Dermis blood vessel endothelial cell (primary cell): ENCODE measurements at places on chromosomes 5 and 9. TPM values are rescaled to one million over a fixed set of nuclear protein-coding genes. Genes with fewer than 3 reads are reported as not detected.
A peak's percentile ranks its signal among the peaks of the same experiment; 100 is the strongest.

Gene NLN
- total RNA-seq = 40.2 and 78.3 TPM in 2 replicates

Gene HAVCR2
- under 0.01 and 0.09 TPM in 2 replicates for total RNA-seq

- DNase-seq = no peak
These were observed 13.0 kb downstream of the SEMA6A start for GRCh38 chr5:116561658-116562057.

DNA sequence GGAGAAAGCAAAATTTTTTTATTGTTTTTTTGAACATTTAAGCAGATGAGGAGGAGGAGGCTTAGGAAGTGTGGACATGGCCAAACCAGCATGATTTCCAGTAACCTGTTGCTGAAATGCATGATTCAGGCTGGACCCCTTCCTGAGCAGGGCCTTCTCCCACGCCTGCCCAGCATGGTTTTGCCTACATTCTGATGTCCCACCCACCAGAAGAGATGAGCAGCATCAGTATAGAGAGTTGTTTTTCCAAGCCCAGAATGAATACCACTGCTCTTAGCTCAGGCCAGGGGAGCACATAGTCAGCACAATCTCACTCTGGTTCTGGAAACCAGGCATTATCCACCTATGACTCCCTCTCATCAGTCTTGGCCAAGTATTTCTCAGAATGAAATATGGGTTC, 90.1 kb downstream of the PAPPA start:
- no peak for DNase-seq

DNA sequence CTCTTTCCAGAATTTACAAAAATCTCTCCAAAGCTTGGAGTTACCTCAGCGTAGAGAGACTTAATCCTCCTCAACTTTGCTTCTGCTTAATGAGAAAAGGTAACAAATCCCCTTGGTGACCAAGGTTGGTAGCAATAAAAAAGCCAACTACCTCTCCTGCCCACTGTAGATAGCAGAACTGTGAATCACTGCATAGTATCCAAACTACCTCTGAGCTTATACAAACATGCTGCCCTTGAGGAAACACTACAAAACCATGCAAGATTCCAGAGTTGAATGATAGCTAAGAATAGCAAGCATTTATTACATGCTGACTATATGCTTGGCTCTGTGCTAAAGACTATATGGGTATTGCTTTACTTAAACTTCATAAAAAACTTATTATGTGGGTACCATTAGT, 2.8 kb upstream of the ADAMTS12 start:
- no peak for DNase-seq

Gene DIRAS2
- total RNA-seq = 0.34 and 1.0 TPM in 2 replicates

DNA sequence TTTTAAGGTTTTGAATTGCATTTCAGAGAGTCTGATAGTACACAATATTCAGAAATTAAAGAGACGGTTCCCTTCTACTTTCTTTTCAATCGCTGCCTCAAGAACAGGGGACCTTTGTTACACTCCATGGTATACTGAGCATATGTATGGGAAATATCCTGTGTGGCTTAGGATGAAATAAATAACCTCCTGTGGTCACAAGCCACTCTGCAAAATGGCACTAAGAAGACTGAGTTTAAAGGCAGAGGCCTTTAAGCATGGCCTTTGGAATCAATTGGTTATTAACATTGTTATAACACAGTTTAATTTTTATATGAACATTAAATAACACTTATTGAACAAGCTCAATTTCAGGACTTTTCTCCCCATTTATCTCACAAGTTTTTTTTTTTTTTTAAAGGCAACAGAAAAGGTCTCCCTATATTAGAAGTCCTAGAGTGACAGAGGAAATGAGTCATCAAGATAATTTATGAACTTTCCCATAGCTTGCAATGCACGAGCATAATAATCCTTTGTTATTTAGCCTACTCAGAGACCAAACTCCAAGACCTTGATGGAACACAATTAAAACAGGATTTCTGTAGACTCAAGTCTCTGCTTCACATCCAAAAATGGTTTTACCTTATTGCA, 341.9 kb downstream of the TMEM167A start:
- DNase-seq = peak; percentile 38

Gene OBP2B
- total RNA-seq = not detected in 2 replicates

Gene PCDHB4
- total RNA-seq = 0.17 and 0.19 TPM in 2 replicates

- DNase-seq = no peak
These were observed 135.0 kb upstream of the SMARCA2 start for GRCh38 chr9:1880038-1880565.

GRCh38 chr9:22045423-22045822, 36.3 kb upstream of the CDKN2B start:
- peak; percentile 30 for DNase-seq

DNA sequence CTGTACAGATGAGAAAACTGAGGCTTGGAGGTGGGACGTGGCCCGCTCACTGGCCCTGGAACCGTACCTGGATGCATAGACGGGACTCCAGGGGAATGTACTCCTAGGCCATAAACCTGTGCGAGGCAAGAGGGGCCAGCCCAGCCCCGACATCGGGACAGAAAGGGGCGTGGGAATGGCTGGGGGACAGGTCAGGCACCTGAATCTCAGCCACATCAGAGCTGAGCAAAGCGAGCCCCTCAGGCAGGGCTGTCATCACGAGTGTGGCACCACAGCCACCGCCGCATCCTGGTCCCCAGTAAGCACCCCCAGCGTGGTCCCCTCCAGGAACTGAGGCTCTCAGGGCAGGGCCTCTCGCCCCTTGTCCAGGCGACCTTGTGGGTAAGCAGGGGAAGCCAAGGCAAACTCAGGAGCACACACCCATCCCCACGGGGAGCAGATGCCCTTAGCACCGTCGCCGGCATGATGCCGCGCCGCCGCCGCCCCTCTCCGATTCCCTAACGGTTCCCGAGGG, 16.5 kb downstream of the NACC2 start:
- no peak for DNase-seq

DNA sequence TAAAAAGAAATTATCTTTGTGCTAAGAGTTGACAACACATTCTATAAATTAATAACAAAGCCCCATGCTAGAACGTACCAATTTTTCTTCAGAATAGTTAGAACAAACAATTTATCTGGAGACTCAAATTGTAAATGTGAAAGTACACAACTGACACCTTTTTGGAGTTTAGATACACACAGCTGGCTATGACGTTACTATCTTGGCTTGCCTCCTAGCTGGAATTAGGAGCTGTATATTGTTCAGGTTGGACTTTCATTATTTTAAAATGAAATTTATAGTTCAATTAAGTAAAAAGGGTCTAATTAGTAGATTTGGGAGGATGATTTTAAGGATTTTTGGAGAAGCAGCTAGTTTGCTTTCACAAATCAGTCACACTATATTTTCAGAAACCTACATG, 393.9 kb upstream of the RIOK2 start:
- DNase-seq = no peak

Gene FOXD4L4
- total RNA-seq = 0.09 and 0.17 TPM in 2 replicates

GRCh38 chr5:113283558-113283957, 151.2 kb downstream of the TSSK1B start:
- no peak for DNase-seq

Gene ZNF367
- total RNA-seq = 8.0 and 12.8 TPM in 2 replicates

DNA sequence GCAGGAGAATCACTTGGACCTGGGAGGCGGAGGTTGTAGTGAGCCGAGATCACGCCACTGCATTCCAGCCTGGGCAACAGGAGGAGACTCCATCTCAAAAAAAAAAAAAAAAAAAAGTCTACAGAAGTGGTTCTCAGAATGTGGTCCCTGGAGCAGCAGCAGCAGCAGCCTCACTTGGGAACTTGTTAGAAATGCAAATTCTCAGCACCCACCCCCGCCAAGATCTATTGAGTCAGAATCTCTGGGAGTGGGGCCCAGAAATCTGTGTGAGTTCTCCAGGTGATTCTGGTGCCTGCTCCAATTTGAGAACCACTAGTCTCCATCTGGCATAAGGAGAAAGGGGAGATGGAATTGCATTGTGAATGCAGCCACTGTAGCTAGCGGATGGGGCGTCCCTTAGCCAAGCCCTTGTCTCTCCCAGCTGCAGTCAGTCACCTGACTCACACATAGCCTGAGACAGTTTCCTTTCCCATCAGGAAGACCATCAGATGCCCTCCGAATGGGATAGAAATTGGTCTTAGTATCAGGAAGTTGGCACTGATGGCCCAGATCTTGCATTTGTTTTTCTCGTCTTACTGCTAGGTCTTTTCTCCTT, 12.2 kb upstream of the PTCH1 start:
- no peak for DNase-seq

Gene GDA
- total RNA-seq = 0.17 and 0.19 TPM in 2 replicates

Gene NRG2
- 0.51 TPM in 2 replicates for total RNA-seq

Gene OTP
- not detected in 2 replicates for total RNA-seq

Gene BHMT
- total RNA-seq = 0.28 TPM in 1 of 2 replicates, not detected in the other

GRCh38 chr9:34688329-34689115, 2.6 kb downstream of the CCL19 start:
- no peak for DNase-seq

Gene ZNF618
- 11.7 and 19.5 TPM in 2 replicates for total RNA-seq

Gene NDFIP1
- total RNA-seq = 57.7 and 72.1 TPM in 2 replicates

- DNase-seq = no peak
These were observed 132.9 kb downstream of the LIFR start for GRCh38 chr5:38423276-38424147.

DNA sequence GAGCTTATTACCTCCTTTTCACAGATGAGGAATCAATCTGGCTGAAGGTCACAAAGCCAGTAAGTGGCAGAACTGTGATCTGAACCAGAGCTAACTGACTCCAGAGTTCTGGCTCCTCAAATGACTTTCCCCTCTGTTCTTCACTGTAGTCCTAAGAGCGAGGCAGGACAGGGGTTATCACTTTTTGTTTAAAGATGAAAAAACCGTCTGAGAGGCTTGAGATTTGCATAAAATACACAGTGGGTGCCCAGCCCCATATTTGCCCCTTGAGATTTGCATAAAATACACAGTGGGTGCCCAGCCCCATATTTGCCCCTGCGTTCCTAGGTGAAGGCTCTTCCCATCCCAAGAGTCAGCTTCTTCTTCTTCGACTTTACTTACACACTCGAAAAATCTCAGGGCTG, 667 bp downstream of the FBXO10 start:
- no peak for DNase-seq

Gene OR2Y1
- not detected in 2 replicates for total RNA-seq

DNA sequence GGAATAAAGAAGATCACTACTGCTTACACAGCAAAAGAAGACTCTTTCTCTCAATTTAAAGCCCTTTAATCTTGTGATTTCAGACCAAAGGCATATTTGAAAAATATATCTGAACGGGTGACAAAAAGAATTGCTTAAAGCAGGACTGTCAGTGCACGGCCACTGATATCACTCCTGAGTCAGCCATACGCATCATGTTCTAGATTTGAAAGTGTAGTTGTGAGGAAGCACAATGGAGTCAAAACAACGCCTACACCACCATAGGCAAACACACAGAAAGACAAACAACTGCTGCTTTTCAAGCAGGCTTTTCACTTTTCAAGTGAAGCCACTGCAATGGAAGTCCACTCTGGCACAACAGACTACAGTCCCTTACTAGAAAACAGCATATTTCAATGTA, 141.7 kb downstream of the AUH start:
- DNase-seq = no peak

Gene PCDHGA10
- 4.7 and 6.0 TPM in 2 replicates for total RNA-seq
